ENCODE measurements at places on chromosomes 3 and 15.
A peak's percentile ranks its signal among the peaks of the same experiment; 100 is the strongest.

- DNase-seq = peak; percentile 73
Observed at GRCh38 chr3:152252755-152253154, 16.0 kb upstream of the MBNL1 start.

DNA sequence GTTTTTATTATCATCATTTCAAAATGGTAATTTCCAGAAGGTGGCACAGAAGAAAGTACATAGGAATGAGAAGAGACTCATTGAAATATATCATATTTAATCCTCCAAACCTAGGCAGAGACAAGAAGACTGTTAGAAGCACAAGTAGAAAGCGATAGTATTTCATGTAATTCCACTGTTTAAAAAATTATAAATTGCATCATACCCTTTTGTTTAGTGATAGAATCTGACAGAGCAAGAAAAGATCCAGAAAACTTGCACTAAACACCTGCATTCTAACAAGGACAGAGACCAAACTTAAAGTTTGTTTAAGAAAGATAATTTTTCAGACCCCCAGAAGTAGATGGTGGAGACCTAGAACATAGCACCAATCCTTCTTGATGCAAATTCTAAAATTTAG lies 56.9 kb upstream of the CD96 start:
- no peak for DNase-seq

DNA sequence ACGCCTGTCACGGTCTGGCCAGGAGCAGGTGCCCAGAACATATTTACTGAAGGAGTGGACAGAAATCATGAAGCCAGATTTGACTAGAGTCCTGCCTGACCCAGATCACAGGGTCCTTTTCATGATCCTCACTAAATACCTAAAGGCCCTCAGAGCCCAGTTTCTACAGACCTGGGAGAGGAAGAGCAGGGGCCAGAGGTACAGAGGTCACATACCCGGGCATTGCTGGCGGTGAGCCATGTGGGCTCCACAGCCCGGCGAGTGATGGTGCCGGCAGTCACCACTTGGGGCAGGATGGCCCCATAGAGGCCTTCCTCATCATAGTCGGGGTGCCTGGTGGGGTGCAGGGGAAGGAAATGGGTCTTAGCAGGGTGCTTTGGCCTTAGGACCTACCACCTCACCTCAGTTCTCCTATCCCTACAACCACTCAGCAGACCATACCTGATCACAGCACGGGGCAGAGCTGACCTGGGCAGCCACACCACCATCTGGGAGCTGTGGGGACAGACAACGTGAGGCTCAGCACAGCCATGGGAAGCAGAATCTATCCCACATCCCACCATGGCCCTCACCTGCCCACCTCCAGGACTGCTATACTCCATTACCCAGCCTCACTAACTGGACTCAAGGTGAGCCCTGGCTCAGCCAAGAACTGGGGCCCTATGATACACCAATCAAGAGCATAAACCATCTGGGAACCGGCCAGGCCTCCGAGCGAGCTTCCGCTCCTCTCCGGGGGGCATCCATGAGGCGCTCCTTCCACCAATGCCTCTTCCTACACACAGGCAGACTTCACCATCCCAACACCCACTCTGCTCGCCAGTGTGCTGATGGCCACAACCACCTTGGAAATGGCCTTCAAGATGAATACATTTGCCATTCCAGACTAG lies 12.9 kb downstream of the POLG start:
- DNase-seq = no peak

- no peak for DNase-seq
Observed at GRCh38 chr3:131038326-131038725, 11.6 kb downstream of the NEK11 start.

GRCh38 chr3:3179407-3180094 lies at the start of gene CRBN:
Gene CRBN, minus strand, starts transcription at chr3:3179691. Its CDS starts 4 bp downstream, at chr3:3179687.
- peak; percentile 90 for DNase-seq

DNA sequence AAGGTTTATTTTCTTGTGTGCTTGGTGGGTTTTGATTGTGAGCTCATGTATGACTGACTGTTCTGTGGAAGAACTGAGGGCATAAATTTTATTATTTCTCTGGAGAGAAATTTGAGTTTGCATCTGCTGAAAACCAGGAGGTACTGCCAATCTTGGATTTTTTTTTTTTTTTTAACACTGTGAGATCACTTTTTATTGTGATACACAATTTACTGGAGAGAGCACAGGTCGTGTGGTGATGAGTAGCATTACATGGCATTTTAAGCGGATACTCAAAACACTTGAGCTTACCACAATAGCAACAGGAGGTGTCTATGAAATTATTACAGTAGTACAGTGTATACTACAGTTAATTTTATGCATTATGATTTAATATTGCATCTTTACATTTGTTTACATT lies 237.4 kb downstream of the MFSD1 start:
- DNase-seq = no peak

DNA sequence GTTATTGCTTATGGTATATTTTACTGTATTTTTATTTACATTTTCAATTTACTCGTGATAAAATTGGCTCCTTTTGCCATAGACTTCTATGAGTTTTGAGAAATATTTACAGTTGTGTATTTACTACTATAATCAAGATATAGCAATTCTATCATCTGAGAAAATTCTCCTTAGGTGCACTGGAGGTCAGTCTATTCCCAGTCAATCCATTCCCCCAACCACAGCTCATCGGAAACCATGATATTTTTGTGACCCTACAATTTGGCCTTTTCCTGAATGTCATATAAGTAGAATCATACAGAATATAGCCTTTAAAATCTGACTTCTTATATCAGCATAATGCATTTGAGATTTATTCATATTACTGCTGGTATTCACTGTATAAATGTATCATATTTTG lies 114.7 kb upstream of the LRTM1 start:
- DNase-seq = no peak

GRCh38 chr3:53750253-53751210 lies 95.7 kb downstream of the CHDH start:
- DNase-seq = no peak

DNA sequence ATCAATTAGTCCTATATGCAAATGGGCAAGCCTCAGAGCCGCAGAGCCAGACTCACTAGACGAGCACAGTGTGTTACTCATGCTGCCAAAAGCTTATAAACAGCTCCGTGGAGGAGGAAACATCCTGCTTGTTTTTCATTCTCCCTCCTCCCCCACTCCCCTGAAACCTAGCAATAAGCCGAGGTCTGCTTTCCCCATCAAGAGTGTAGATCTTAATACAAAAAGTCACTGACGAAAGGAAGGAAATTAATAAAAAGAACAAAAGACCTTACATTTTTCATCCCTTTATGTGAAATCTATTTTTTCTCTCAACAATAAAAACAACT lies 88.5 kb downstream of the XXYLT1 start:
- no peak for DNase-seq

DNA sequence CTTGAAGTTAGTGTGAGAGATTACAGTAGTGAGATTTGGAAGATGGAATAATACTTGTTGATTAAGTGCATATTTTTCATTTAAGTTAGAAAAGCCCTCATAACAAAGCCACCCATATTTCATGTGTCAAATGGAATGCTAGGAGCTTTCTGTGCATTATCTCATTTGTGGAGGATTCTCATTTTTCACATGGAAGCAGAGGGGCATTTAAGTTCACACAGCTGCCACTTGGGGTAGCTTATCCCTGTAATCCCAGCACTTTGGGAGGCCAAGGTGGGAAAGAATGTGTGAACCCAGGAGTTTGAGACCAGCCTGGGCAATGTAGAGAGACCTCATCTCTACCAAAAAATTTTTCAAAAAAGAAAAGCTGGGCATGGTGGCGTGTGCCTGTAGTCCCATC lies 55.2 kb downstream of the RAB7A start:
- no peak for DNase-seq

DNA sequence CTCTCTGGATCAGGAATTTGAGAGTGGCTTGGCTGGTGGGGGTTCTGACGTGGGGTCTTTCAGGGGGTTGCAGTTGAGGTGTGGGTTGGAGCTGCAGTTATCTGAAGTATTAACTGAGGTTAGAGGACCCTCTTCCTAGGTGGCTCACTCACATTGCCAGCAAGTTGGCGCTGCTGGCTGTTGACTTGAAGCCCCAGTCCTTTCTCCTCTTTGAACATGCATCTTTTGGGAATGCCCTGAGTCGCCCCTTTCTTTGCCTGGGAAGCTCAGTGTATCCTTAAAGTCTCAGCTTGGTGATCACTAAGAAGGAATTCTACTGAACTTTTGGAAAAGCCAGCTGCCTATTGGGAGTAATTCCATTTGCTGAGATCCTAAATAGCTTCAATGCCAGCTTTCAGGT lies 13.0 kb upstream of the AMOTL2 start:
- no peak for DNase-seq

DNA sequence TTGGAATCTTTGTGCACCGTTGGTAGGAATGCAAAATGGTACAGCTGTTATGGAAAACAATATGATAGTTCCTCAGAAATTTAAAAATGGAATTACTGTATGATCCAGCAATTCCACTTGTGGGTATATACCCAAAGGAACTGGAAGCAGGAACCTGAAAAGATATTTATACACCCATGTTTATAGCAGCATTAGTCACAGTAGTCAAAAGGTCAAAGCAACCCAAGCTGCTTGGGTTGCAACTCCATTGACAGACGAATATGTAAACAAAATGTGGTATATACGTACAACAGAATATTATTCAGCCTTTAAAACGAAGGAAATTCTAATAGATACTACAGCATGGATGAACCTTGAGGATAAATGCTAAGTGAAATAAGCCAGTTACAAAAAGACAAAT lies 35.0 kb upstream of the CAPN3 start:
- DNase-seq = no peak

DNA sequence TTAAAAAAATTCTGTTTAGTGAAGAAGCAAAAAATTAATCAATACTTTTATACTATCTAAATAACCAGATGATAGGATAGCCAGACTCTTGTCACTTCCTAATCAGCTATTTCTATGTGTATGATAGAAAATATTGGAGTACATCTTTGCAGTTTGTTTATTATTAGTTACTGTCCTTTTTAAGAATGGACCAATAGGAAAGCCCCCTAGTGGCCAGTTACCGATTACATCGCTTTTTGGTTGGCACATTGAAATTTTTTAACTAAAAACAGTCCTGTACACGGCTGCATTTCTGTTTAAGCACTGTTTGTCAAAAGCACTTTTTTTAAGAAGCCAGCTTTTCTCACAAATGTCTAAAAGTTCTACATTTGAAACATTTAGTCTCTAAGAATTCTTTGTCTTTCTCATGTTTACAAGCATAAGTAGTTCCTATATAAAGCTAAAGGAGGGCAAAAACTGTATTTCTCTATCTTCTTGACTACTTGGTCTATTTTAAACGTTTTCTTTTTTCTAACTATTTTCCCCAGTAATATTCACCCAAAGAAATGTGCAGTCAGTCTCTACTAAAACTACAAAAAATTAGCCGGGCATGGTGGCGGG lies 253.2 kb upstream of the LRTM1 start:
- peak; percentile 54 for DNase-seq

- DNase-seq = peak; percentile 37
Observed at GRCh38 chr15:93035953-93036810, 52.8 kb downstream of the RGMA start.

DNA sequence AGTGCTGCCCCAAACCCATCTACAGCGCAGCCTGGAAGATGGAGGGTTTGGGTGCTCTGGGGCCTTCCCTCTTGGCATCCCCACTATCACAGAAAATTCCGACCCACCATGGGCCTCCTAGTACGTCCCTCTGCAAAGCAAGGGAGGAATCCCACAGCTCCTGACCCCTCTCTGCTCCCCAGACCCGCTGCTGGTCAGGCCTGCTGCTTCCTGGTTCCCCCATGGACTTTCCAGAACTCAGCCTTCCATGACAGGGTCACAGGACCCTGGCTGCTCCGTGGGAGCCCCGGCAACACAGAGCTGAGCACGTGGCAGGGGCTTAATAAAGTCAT lies 3.1 kb upstream of the LOXL1 start:
- DNase-seq = no peak

GRCh38 chr3:127153506-127153815 lies 39.5 kb upstream of the PRR23E start:
- no peak for DNase-seq

DNA sequence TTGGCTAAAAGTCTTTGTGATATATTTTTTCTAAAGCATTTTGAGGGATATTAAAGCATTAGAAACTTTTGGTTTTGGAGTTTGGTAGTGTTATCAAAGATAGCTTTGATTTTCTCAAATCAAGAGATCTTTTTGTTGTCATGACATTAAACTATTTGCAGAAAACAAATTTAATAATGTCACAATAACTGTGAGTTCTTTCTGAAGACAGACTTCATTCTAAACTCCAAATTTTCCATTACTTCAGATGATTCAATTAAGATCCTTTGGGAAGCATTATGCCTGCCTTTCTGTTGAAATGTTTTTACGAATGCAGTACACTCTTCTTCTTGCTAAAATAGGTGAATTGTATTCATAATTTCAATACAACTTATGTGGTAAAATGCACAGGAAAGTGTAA lies 145.4 kb downstream of the ALCAM start:
- no peak for DNase-seq

DNA sequence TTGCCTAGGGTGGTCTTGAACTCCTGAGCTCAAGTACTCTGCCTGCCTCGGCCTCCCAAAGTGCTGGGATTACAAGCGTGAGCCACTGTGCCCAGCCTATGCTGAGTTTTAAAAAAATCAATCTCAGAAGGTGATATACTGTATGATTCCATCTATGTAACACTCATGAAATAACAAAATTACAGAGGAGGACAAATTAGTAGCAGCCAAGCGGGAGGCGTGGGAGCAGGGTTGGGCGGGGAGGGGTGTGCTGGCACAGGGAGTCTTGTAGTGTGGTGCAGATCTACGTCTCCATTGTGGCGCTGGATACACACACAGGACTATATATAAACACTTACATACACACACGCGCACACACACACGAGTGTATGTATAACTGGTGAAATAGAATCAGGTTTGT lies 80.6 kb upstream of the LINGO1 start:
- no peak for DNase-seq

DNA sequence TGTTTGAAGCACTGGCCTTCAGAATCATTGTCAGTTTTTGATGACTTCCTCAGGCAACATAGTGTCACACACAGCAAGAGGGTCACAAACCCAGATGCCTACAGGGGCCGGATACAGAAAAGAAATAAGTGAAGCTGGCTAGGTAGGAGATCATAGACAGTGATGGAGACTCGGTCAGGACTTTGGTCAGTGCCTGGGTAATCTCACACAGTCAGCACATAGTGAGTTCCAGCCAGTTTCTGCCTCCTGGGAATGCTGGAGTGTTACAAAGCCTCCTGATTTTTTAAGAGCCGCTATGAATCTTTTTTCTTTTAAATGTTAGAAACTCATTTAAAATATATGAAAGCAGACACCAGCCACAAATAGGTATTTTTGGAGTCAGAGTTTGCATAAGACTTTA lies 399.1 kb downstream of the IL5RA start:
- no peak for DNase-seq

GRCh38 chr3:197331131-197331530 lies 32.7 kb upstream of the DLG1 start:
- DNase-seq = no peak
